ENCODE measurements at places on chromosomes 5 and 9. TPM values are rescaled to one million over a fixed set of nuclear protein-coding genes. Genes with fewer than 3 reads are reported as not detected.

Gene RASGRF2
- total RNA-seq = 4.7 TPM

Gene WWC1
- total RNA-seq = 29.4 TPM

Gene ZDHHC11B
- 1.4 TPM for total RNA-seq

Gene SLC36A3
- total RNA-seq = not detected

Gene OR1Q1
- not detected for total RNA-seq

Gene GMCL2
- not detected for total RNA-seq

Gene TRIM7
- 25.8 TPM for total RNA-seq

Gene PCDHGA7
- total RNA-seq = 0.18 TPM

Gene GRIN3A
- total RNA-seq = 0.03 TPM

Gene MLANA
- not detected for total RNA-seq

Gene AHRR
- total RNA-seq = 23.6 TPM

Gene PCDHGA3
- total RNA-seq = not detected

Gene GPBP1
- 54.4 TPM for total RNA-seq

Gene CAMK4
- 0.39 TPM for total RNA-seq

Gene GADD45G
- 1.2 TPM for total RNA-seq

Gene ANKRD34B
- total RNA-seq = 0.10 TPM

Gene NR5A1
- 2.5 TPM for total RNA-seq

Gene RASEF
- 2.9 TPM for total RNA-seq

Gene PCDHGB6
- 0.23 TPM for total RNA-seq

Gene SOHLH1
- total RNA-seq = not detected

Gene BTNL3
- total RNA-seq = not detected

Gene SGCD
- not detected for total RNA-seq

Gene DMRT3
- total RNA-seq = not detected

Gene CCNI2
- total RNA-seq = 0.49 TPM

Gene GPRIN1
- 18.9 TPM for total RNA-seq

Gene FRRS1L
- total RNA-seq = 2.3 TPM

Gene FOXD4
- 0.23 TPM for total RNA-seq

Gene BAAT
- 0.08 TPM for total RNA-seq
